ENCODE measurements at places on chromosomes 4 and X. TPM values are rescaled to one million over a fixed set of nuclear protein-coding genes. Genes with fewer than 3 reads are reported as not detected.

GRCh38 chr4:177411996-177412395, 30.2 kb downstream of the AGA start:
- no peak for DNase-seq

GRCh38 chrX:15988661-15989603, 134.3 kb upstream of the AP1S2 start:
- no peak for DNase-seq

DNA sequence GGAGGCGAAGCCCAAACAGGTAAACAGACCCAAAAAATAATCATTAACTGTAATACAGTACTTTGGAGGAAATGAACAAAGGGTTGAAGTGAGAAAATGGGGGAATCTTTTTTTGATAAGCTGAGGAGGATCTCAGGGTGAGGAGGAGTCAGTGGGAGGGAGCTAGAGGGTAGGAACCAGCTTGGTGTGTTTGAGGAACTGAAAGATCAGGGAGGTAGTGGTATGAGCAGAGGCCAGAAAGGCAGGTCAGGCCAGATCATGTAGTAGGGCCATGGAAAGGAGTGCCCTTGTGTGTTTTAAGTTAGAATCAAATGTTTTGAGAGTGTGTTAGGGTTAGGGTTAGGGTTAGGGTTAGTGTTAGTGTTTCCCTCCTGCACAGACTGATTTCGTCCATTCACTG, 48.8 kb downstream of the PPP2R2C start:
- no peak for DNase-seq

DNA sequence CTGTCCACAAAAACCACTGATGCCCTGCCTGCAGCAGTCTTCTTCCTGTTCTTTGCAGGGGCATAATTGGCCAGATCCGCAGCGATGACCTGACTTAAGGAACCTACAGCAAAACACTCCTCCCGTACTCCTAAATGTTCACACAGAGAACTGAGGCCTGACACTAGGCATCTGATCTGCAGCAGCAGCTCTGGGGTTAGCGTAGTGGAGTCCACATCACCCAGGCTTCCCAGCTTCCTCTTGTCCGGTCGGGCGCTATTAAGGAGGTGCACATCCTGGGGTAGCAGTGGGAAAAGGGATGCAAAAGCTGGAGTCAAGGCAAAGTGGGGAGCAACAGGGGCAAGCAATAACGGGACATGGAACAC, 758 bp downstream of the SCFD2 start:
- DNase-seq: no peak

PCDH7 gene
- total RNA-seq: not detected

- no peak for DNase-seq
Measured at GRCh38 chrX:43822014-43822413, 60.2 kb downstream of the MAOB start.

GRCh38 chr4:119865389-119865788, 201.3 kb downstream of the MAD2L1 start:
- DNase-seq: no peak

PNMA5 gene
- total RNA-seq: 0.16 TPM

DNA sequence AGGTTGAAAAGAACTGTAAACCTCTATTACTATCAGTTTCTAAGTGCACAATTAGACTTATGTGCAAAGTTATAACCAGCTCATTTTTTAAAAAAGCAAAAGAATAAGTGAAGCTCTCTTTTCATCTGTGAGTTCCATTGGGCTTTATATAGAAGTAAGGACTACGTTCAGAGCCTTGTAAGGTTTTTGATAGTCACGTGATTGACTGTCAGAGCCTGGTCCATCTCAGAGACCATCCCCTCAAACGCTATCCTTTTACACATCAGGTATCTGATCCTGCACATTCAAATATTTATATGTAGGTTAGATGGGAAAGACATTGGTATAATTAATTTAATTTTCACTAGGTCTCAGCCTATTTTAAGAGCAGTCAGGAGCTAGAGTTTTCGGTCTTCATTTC, 279.3 kb downstream of the INPP4B start:
- no peak for DNase-seq

GRCh38 chr4:42359711-42360110, 37.6 kb upstream of the SHISA3 start:
- DNase-seq: no peak

DNA sequence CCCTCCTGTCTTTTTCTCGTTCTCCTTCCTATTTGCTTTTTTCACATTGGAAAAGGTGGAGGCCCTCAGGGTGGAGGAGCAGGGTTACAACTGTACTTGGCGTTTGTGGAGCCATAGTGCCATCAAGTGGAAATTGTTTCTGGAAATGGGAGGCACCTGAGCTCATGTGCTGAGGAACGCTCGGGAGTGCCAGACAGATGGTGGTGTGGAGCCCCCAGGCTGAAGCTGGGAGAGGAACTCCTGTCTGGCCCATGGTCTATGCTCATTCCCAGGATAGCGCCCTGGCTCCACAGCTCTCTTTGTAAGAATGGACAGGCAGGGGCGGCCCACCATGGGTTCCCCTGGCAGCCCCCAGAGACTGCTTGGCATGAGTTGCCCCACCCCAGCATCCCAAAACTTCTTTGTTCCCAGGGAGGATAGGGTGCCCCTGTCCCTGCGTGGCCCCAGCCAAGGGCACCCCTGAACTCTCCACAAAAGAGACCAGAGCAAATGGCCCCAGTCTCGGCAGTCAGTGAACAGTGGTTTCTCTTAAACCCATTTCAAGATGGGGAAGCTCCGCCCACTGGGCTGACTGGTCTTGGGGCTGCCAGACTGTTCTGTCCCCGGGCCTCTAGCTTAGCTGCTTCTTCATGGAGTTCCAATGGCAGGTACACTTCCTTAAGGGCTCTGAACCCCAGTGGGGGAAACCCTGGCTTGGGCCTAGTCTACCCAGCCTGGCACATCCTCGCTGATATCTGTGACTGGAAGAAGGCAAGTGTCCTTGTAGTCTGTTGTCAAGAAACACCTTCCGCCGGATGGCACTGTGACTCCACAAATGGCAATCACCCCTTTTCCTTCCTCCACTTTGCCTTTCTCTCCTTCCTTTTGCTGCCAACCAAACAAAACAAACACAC, 70.1 kb downstream of the NBDY start:
- DNase-seq: no peak

GRCh38 chr4:27692868-27693634, 832.4 kb downstream of the STIM2 start:
- DNase-seq: no peak

DNA sequence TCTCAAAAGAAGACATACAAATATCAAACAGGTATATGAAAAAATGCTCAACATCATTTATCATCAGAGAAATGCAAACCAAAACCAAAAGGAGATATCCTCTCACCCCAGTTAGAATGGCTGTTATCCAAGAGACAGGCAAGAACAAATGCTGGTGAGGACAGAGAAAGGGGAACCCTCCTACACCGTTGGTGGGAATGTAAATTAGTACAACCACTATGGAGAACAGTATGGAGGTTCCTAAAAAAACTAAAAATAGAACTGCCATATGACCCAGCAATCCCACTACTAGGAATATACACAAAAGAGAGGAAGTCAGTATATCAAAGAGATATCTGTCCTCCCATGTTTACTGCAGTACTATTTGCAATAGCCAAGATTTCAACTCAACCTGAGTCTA, 83.5 kb downstream of the CDS1 start:
- DNase-seq: no peak

XPNPEP2 gene
- total RNA-seq: 0.83 TPM

VAMP7 gene
- total RNA-seq: 20.0 TPM

ADH1C gene
- not detected for total RNA-seq

DNA sequence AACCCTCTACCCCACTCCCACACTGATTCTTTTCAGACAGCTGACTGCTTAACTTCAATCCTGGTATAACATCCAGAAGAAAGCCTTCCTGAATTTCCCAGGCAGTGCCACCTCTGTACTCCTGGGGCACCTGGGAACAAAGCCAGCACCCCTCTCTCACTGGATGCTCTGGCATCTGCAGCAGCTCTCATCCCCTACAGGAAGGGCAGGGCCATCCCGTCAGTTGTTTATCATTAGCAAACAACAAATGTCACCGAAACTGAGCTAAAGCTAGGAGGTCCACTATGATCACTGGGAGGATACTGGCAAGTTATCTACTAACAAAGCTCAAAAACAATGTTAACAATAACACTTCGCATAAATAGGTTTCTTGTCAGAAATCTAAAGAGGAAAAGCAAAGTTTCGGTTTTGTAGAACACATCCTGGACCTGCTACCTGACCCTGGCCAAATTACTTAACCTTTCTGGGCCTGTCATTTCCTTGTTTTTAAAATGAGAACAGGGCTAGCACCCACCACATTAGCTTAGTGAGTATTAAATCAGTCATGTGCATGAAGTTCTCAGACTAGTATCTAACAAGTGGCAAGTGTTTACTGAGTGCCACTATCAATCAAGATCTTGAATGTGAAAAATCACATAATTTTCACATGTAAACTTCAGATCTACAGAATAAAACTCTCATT, 86.6 kb downstream of the NR3C2 start:
- no peak for DNase-seq

- DNase-seq: no peak
Measured at GRCh38 chr4:33626221-33626620, 2618.1 kb downstream of the ARAP2 start.

GRCh38 chrX:7024850-7025249, 122.7 kb upstream of the STS start:
- no peak for DNase-seq

- no peak for DNase-seq
Measured at GRCh38 chr4:141746026-141746425, 109.6 kb downstream of the IL15 start.

GRCh38 chr4:48015216-48015615, 1.3 kb downstream of the CNGA1 start:
- no peak for DNase-seq

DNA sequence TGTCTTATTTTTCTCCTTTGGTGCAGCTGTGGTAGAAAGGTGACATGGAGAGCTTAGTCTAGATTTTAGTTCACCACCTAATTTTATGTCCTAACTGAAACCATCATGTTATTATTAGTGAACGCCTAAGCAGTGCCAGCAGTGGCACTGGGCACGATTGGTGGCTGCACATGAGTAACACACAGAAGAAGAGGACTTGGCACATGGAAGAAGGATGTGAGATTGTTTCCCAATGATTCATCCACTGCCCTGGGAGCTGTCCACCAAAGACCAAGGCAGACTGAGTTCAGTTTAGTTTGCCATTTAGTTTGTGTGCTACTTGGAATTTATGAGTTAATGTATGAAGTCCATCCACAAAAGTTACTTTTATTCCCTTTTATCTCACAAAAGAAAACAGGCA, 68.1 kb upstream of the NAP1L5 start:
- DNase-seq: no peak

RHOXF2 gene
- total RNA-seq: not detected

- no peak for DNase-seq
Measured at GRCh38 chrX:1450361-1451161, 2.1 kb downstream of the ASMTL start.

GRCh38 chr4:71568131-71568530, 215.7 kb downstream of the GC start:
- DNase-seq: no peak

- DNase-seq: no peak
Measured at GRCh38 chrX:48813644-48814043, 11.8 kb downstream of the HDAC6 start.

DNA sequence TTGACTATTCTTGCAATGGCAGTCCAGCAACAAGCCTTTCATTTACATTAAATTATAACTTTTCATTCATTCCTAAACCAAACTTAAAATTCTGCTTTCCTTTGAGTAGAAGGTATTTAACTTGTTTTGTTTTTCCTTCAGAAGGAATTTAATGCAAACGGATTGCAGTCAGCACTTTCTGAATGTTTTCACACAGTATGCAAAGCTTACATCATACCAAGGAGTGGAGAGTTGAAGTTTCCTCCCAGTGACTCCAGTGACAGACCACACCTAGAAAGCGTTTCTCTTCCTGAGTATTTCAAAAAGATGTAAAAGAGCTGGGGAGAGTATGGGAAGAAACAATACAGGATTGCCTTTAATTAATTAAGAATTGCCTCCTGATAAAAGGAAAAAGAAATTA, 8.1 kb downstream of the EPGN start:
- DNase-seq: no peak

- DNase-seq: no peak
Measured at GRCh38 chr4:135277068-135277979, 1075.7 kb upstream of the PABPC4L start.

TCEAL4 gene
- 6.6 TPM for total RNA-seq

DNA sequence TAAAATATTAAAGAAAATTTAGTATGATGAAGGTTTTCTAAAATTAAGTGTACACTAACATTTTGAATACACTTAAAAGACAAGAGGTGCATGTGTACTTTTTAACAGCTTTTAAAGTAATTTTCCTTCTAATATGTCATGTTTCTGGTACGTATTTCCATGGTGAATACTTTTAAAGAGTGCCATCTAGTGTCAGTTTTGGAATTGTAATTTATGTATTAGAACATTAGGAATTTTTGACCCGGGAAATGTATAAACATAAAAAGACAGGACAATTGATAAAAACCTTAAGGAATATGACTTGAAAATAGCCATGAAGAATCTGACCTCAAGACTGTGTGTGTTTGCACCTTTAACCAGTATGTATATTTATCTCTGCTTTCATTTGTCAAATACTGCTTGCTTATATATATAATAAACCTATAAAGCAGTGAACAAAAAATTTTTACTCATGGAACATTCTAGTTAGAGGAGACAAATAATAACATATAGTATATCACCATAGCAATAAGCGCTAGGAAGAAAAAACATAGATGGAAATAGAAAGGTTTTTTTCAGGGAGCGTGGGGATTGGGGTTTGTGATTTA, 7.2 kb downstream of the GSTCD start:
- DNase-seq: no peak
